NCI-H2107 (cell line): ENCODE measurements at places on chromosomes 1 and 21.

GRCh38 chr1:174768516-174768915, 231.2 kb upstream of the CACYBP start:
- no peak for DNase-seq

GRCh38 chr1:92211166-92211565, 6.5 kb upstream of the C1orf146 start:
- no peak for DNase-seq

GRCh38 chr1:11648732-11649158, 5.5 kb downstream of the FBXO2 start:
- DNase-seq, result no peak

DNA sequence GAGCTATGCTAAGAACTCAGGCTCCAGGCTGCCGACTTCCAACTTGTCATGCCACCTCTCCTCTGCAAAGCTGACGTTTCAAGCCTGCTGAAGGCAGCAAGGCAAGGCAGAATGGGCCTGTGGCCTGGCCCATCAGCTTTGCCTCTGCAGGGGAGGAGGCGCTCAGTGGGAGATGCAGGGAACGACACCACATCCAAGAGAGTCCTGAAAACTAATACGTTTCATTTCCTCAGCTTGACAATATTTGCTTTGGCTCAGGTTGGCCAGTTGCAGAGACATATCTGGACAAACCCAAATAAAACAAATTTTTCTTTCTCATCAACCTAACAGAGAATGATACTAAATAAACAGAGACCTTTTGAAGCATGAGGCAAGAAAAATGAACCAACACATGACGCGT, 35.3 kb downstream of the BEND5 start:
- no peak for DNase-seq

- DNase-seq, result no peak
Observed at GRCh38 chr1:208737922-208738321, 493.7 kb upstream of the PLXNA2 start.

DNA sequence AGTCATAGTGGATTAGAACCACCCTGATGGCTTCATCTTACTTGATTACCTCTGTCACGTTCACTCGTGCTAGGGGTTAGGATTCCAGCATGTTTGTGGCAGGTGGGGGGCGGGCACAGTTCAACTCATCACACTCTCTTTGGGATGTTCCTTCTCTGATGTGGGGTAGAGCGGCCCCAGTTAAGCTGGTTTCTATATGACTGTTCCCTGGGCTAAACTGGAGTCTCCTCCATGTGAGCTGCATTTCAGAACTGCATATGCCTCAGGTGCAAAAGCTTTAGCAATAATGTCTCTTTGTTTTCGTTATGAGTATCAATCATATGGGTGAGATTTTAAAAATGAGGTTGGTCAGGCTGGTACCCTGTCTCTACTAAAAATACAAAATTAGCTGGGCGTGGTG, 393.2 kb downstream of the RPS6KC1 start:
- no peak for DNase-seq

GRCh38 chr1:81717230-81717629, 83.5 kb upstream of the ADGRL2 start:
- DNase-seq, result no peak

GRCh38 chr1:112006416-112007025, 17.1 kb upstream of the KCND3 start:
- no peak for DNase-seq

DNA sequence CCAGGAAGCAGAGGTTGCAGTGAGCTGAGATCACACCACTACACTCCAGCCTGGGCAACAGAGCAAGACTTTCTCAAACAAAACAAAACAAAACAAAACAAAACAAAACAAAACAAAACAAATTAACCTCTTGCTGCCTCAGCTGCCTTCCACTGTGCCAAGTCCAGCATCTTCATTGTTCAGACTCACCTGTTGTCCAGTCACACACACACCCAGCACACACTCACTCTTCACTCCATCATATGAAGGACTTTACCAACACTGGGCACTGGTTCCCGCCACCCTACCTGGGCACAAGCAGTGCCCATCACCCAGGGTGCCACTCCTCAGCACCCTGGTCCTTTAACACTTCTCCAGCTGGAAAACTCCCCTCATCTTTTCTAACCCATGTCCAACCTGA, 14.6 kb downstream of the PYCR2 start:
- no peak for DNase-seq
